ENCODE measurements at places on chromosomes 12 and 14.

DNA sequence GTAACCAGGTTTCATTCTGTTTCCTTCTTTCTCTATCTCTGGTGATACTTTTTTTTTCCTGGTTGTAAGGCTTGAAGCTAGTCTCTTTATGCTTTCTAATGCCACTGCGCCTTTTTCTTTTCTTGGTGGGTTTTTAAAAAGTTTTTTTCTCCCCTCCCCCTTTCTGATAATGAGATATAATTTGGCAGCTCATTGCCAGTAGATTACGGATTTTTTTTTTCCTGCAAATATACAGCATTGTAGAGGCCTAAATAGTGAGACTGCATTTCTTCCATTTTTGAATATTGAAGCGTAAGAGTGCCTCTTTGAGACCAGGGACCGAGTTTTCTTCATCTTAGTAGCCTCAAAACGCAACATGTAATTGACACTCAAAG lies 1.1 kb downstream of the PAPOLA start:
- no peak for DNase-seq

GRCh38 chr12:120736404-120737331 lies 11.0 kb downstream of the ACADS start:
- DNase-seq, result no peak

- no peak for DNase-seq
Measured at GRCh38 chr14:81172881-81173280, 47.9 kb downstream of the GTF2A1 start.

- no peak for DNase-seq
Measured at GRCh38 chr12:127178463-127178862, 1088.5 kb upstream of the TMEM132C start.

GRCh38 chr12:122820838-122821271 lies 14.4 kb upstream of the HIP1R start:
- DNase-seq, result no peak

All from stimulated activated CD8-positive, alpha-beta memory T cell treated with anti-CD3 and anti-CD28 coated beads, Interleukin-7, amount 100 ng/mL, for 4 hours (primary cell).